Ascending aorta (tissue), 2 donors: ENCODE measurements at places on chromosomes 11 and 22.

DNA sequence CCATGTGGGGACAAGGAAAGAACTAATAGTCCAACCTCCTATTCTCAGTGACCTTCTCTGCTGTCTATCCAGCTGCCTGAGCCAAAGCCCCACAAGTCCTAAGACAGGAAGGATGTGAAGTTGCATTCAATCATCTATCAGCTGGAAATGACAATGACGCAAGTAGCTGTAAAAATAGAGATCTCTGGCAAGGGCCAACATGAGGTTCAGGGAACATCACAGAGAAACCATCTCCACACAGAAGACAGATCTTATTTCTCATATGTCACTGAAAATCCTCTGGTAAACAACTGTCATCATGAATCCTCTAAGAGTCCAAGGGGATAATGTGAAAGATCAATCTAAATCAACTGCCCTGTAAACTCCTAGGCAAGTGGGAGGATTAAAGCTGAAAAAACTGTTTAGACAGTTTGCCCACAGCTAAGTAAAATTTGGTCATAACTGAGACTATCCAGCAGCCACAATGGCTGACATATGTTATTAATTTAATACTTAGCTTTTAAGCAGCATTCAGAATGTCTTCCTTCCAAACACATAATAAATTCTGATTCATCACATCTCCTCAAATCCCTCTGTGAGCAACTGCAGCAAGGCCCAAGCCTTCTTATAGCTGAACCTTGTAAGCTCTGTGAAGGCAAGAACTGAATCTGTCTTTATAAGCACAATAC is 52.1 kb downstream of the ALG9 start:
- no peak for DNase-seq

- no peak for DNase-seq
Observed at GRCh38 chr22:22764085-22764484, 119.7 kb downstream of the GGTLC2 start.

DNA sequence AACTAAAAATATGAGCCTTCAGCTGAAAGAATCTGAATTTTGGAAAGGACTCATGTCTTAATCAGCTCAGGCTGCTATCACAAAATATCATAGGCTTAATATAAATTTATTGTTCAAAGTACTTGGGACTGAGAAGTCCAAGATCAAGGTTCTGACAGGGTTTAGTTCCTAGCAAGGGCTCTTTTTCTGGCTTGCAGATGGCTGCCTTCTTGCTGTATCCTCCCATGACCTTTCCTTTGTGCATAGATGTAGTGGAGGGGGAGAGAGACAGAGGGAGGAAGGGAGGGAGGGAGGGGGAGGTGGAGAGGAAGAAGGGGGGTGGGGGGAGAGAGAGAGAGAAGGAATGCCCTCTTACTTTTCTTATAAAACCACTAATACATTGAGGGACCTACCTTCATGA is 306.8 kb upstream of the DDI1 start:
- no peak for DNase-seq

DNA sequence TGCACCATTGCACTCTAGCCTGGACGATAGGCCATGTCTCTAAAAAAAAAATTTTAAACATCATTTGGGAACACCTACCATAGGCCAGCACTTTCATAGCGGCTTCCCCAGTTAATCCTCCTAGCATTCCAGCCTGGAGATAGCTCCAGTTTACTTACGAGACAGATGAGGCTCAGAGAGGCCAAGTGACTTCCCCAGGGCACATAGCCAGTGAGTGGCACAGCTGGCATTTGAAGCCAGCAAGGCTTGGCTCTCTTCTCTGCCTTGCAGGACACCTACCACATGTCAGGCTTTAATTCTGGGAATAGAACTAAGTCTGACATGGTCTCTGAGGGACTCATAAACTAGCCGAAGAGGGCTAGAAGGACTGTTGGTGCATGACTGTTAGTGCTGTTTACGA is 4.9 kb upstream of the TAGLN start:
- no peak for DNase-seq

DNA sequence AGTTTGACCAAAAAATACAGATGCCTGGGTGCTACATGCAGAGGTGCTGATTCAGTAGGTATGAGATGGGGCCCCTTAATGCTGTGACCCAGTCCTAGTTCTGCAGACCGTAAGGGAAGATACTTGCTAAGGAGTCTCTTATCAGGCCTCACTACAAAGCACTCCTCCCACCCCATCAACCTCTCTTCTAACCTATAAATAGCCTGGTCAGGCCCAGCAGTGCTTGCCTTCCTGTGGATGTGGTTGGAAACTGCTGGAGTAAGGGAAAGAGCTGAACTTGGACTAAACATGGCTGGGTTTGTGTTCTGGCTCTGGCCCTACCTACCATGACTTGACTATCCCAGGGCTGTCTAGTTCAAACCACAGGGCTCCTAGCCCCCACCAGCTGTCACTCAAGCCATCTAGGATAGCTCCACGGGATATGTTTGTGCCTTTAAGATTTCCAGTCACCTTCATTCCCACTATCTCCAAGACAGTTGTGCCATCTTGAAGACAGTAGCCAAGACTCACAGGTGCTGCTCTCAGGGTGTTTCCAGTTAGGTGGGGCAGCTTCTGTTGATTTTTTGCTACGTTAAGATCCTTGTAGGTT is 9.5 kb upstream of the DKK3 start:
- no peak for DNase-seq

- DNase-seq = no peak
Observed at GRCh38 chr11:58318532-58318931, 40.3 kb downstream of the OR5B17 start.
